CD4-positive, CD25-positive, alpha-beta regulatory T cell (primary cell): ENCODE measurements at places on chromosomes 12 and 14. TPM values are rescaled to one million over a fixed set of nuclear protein-coding genes. Genes with fewer than 3 reads are reported as not detected.

The RPS29 gene
- total RNA-seq = 2,952 TPM

The BCAT1 gene
- 3.0 TPM for total RNA-seq

The TXNDC16 gene
- total RNA-seq = 19.5 TPM

The PRKD1 gene
- not detected for total RNA-seq

The PTPRO gene
- 0.94 TPM for total RNA-seq

The UBR7 gene
- total RNA-seq = 13.2 TPM

The CYP27B1 gene
- total RNA-seq = not detected

The KLRD1 gene
- total RNA-seq = 0.20 TPM

The MAP3K9 gene
- total RNA-seq = 15.7 TPM

The KRT73 gene
- 1.0 TPM for total RNA-seq

The PTCSC3 gene
- total RNA-seq = not detected

The SPTLC2 gene
- total RNA-seq = 18.1 TPM

The MIP gene
- not detected for total RNA-seq

The PIWIL1 gene
- not detected for total RNA-seq

The FOXG1 gene
- not detected for total RNA-seq

The PIANP gene
- total RNA-seq = not detected

- peaks cover 18% of the 10 kb centered on the region for H3K4me1 ChIP-seq
- H3K4me3 ChIP-seq = no peak overlapping the region
- H3K36me3 ChIP-seq = peaks cover 56% of the 10 kb centered on the region
- no peak for DNase-seq
Observed at GRCh38 chr12:57097554-57097835, 8.6 kb downstream of the NAB2 start.

DNA sequence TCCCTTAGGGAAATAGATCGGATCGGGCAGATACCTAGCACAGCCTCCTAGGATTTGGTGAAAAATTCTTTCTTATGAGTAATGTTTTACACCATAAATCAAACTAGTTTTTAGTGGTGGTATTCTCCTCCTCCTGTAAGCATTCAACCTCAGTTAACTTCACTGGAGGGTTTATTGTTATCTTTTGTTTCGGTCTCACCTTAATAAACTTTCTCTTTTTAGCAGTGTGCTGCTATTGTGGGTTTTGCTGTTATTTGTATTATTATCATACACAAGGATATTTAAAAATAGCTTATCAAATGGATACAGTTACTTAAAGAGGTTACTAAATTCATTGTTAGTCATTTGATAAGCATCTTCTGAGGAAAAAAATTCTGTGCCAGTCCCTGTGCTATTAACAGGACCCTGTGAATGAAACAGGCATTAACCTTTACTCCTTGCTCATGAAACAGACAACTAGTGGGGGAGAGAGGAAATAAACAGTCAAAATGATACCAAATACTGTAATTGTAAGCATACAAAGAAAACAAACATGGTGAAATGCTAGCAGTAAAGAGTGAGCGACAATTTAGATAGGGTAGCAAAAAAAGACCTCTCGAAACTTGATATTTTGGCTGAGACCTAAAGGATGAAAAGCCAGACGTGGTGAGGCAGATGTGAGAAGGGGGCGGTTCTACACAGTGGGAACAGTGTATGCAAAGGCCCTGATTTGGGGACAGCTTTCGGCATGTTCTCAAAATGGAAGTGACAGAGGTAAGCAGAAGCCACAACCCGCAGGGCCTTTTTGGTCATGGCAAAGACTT is 178.7 kb upstream of the SOX5 start:
- no peak overlapping the region for H3K27ac ChIP-seq
- H3K4me3 ChIP-seq = no peak overlapping the region
- H3K36me3 ChIP-seq = no peaks in the 10 kb centered on the region
- DNase-seq = no peak

GRCh38 chr14:106507354-106507753 is 981.0 kb downstream of the TMEM121 start:
- H3K27me3 ChIP-seq = no peaks in the 10 kb centered on the region
- peaks cover 53% of the 10 kb centered on the region for H3K4me1 ChIP-seq
- no peaks in the 10 kb centered on the region for H3K36me3 ChIP-seq

GRCh38 chr12:67364228-67364627 is 95.1 kb downstream of the CAND1 start:
- H3K27me3 ChIP-seq = no peaks in the 10 kb centered on the region
- H3K4me1 ChIP-seq = no peaks in the 10 kb centered on the region
- H3K36me3 ChIP-seq = no peaks in the 10 kb centered on the region
- no peak overlapping the region for H3K4me3 ChIP-seq
- DNase-seq = no peak

DNA sequence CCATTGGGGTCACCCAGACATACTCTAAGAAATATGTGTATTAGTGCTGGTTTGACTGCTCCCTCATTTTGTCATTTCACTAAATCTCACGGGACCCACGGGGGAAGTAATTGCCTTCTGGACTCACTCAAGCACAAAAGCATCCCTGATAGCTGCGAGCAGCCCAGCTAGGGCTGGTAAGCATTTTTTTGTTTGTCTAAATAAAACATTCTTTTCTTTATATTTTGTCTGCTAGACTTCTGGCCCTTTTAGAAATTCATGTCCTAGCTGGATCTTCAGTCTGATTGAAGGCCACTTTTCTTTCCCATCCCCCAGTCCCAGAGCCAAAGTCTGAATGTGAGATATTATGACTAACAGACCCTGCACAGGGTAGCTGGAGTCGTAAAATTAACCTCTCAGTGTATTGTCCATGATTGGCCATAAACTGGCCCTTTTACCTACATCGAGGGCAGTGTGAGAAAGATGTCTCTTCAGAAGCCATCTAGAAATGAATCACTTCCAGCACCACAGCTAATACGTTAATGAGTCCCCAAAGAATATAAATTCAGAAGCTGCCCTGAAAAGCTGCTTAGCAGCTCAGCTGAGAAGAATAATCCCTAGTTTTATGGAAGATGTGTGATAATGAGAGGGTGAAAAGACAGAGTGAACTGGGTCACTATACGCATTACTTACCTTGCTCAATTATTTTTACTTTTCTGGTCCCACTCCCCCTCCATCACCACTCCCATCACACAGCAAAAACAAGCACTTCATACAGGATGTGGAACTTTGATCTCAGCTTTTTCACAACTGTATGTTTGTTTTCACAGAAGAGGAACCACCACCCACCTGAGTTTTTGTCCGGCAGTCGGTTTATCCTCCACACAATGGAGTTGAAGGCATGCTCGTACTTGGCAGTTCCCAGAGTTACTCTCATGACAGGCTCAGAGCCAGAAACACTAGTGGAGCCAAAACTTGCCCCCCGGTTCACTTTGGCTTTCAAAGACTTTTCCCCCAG is 55.6 kb upstream of the GTF2A1 start:
- H3K4me1 ChIP-seq = no peaks in the 10 kb centered on the region
- H3K27me3 ChIP-seq = peaks cover 2% of the 10 kb centered on the region
- no peak for DNase-seq

- no peaks in the 10 kb centered on the region for H3K4me1 ChIP-seq
- H3K36me3 ChIP-seq = no peaks in the 10 kb centered on the region
- no peaks in the 10 kb centered on the region for H3K27me3 ChIP-seq
- H3K27ac ChIP-seq = no peak overlapping the region
- no peak for DNase-seq
- H3K4me3 ChIP-seq = no peak overlapping the region
Observed at GRCh38 chr14:95003099-95003960, 154.0 kb downstream of the DICER1 start.

GRCh38 chr14:96264853-96265252 is 8.8 kb downstream of the BDKRB1 start:
- DNase-seq = no peak
- no peaks in the 10 kb centered on the region for H3K36me3 ChIP-seq
- H3K27ac ChIP-seq = no peak overlapping the region
- H3K4me1 ChIP-seq = no peaks in the 10 kb centered on the region

DNA sequence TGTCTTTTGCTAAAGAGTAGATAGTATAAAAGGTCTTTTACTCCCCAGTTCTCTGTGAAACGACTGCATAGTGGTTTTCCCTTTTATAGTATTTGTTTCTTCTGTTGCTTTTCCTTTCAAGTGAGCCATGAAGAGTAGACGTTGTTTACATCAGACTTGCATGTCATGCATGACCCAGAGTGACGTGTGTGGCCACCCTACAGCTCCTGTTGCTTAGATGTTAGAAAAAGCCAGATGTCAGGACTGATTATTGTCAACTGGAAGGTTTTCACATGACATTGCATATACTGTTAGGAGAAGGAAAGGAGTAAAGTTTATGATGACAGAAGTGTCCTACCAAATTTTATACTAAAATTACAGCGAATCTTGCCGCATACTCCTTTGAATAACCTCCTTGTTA is 1.3 kb upstream of the RD3L start:
- H3K27ac ChIP-seq = no peak overlapping the region
- no peaks in the 10 kb centered on the region for H3K36me3 ChIP-seq
- no peak for DNase-seq
- H3K27me3 ChIP-seq = peaks cover 18% of the 10 kb centered on the region
- no peaks in the 10 kb centered on the region for H3K4me1 ChIP-seq
- no peak overlapping the region for H3K4me3 ChIP-seq

- H3K4me1 ChIP-seq = no peaks in the 10 kb centered on the region
- H3K27ac ChIP-seq = no peak overlapping the region
- no peaks in the 10 kb centered on the region for H3K36me3 ChIP-seq
- no peaks in the 10 kb centered on the region for H3K27me3 ChIP-seq
Observed at GRCh38 chr12:43103866-43104265, 448.1 kb downstream of the ADAMTS20 start.

- DNase-seq = no peak
- H3K4me1 ChIP-seq = peaks cover 23% of the 10 kb centered on the region
- no peaks in the 10 kb centered on the region for H3K36me3 ChIP-seq
- H3K27me3 ChIP-seq = no peaks in the 10 kb centered on the region
- H3K27ac ChIP-seq = no peak overlapping the region
Observed at GRCh38 chr14:100306998-100307765, 938 bp upstream of the SLC25A29 start.

- no peaks in the 10 kb centered on the region for H3K4me1 ChIP-seq
- no peak overlapping the region for H3K4me3 ChIP-seq
- no peak overlapping the region for H3K27ac ChIP-seq
- DNase-seq = no peak
Observed at GRCh38 chr14:58108717-58109116, 43.3 kb downstream of the ARMH4 start.

GRCh38 chr12:121165316-121165715 is 32.6 kb downstream of the P2RX7 start:
- H3K4me1 ChIP-seq = no peaks in the 10 kb centered on the region
- no peak overlapping the region for H3K4me3 ChIP-seq
- no peaks in the 10 kb centered on the region for H3K27me3 ChIP-seq
- H3K36me3 ChIP-seq = peaks cover 15% of the 10 kb centered on the region
- H3K27ac ChIP-seq = no peak overlapping the region

GRCh38 chr14:56603648-56604047 is 24.1 kb downstream of the TMEM260 start:
- H3K4me3 ChIP-seq = no peak overlapping the region
- DNase-seq = no peak
- no peaks in the 10 kb centered on the region for H3K27me3 ChIP-seq
- no peak overlapping the region for H3K27ac ChIP-seq
- peaks cover 17% of the 10 kb centered on the region for H3K36me3 ChIP-seq
- no peaks in the 10 kb centered on the region for H3K4me1 ChIP-seq

GRCh38 chr14:60204104-60204842 is 39.1 kb upstream of the DHRS7 start:
- DNase-seq = no peak
- H3K27ac ChIP-seq = no peak overlapping the region
- no peaks in the 10 kb centered on the region for H3K4me1 ChIP-seq
- peaks cover 24% of the 10 kb centered on the region for H3K27me3 ChIP-seq
- H3K36me3 ChIP-seq = no peaks in the 10 kb centered on the region

DNA sequence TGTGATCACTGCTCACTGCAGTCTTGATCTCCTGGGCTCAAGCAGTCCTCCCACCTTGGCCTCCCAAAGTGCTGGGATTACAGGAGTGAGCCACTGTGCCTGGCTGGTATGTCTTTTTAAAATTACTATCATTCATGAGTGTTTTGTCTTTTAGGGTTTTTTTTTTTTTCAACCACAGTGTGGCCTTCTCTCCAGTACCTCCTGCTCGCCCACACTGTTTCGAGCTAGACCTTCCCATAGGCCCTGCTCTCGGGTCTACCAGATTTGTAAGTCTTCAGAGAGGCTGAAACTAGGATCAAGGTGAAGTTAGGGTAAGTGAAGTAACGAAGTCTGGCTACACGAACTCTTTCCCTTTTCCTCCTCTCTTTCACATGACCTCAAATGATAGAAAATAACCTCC is 1.5 kb downstream of the BIN2 start:
- H3K27ac ChIP-seq = peak overlapping the region; percentile 95
- peaks cover 97% of the 10 kb centered on the region for H3K4me1 ChIP-seq
- peak overlapping the region; percentile 99 for H3K4me3 ChIP-seq
- H3K27me3 ChIP-seq = no peaks in the 10 kb centered on the region
- peaks cover 10% of the 10 kb centered on the region for H3K36me3 ChIP-seq

GRCh38 chr12:114397978-114398881 is 7.7 kb downstream of the TBX5 start:
- H3K27ac ChIP-seq = no peak overlapping the region
- H3K4me1 ChIP-seq = no peaks in the 10 kb centered on the region
- H3K4me3 ChIP-seq = no peak overlapping the region
- DNase-seq = no peak
- H3K27me3 ChIP-seq = peaks cover 51% of the 10 kb centered on the region

GRCh38 chr12:120649442-120650232 is 9.2 kb downstream of the CABP1 start:
- no peak overlapping the region for H3K27ac ChIP-seq
- peaks cover 12% of the 10 kb centered on the region for H3K27me3 ChIP-seq
- no peaks in the 10 kb centered on the region for H3K36me3 ChIP-seq
- peaks cover 5% of the 10 kb centered on the region for H3K4me1 ChIP-seq

GRCh38 chr12:29562110-29562804 is 64.8 kb upstream of the OVCH1 start:
- peaks cover 4% of the 10 kb centered on the region for H3K27me3 ChIP-seq
- H3K4me1 ChIP-seq = no peaks in the 10 kb centered on the region

- H3K27me3 ChIP-seq = peaks cover 2% of the 10 kb centered on the region
- no peak overlapping the region for H3K27ac ChIP-seq
- H3K4me3 ChIP-seq = no peak overlapping the region
Observed at GRCh38 chr12:64998371-64999147, 122.5 kb downstream of the WIF1 start.

GRCh38 chr12:127041985-127042625 is 1224.9 kb upstream of the TMEM132C start:
- H3K4me3 ChIP-seq = no peak overlapping the region
- no peaks in the 10 kb centered on the region for H3K36me3 ChIP-seq
- H3K27me3 ChIP-seq = no peaks in the 10 kb centered on the region
- no peak overlapping the region for H3K27ac ChIP-seq
- DNase-seq = no peak
- no peaks in the 10 kb centered on the region for H3K4me1 ChIP-seq

DNA sequence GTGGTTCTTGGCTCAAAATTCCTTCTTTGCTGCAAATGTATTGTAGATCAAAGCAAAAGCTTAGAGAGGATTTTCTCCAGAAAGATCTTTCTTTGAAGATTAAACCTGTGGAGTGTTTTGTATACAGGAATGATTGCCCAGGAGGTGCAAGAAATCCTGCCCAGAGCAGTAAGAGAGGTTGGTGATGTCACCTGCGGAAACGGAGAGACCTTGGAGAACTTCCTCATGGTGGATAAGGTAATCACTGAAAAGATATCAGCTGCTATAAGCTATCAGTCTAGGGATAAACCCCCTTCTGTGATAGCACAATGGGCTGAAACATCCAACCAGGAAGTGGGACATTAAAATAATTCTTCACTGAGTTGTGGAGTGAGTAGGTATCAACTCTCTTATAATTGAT is 85.7 kb downstream of the MYRFL start:
- DNase-seq = no peak
- no peak overlapping the region for H3K4me3 ChIP-seq
- H3K4me1 ChIP-seq = no peaks in the 10 kb centered on the region
- no peaks in the 10 kb centered on the region for H3K36me3 ChIP-seq
- H3K27me3 ChIP-seq = no peaks in the 10 kb centered on the region

GRCh38 chr12:54135621-54136350 is 53.0 kb downstream of the SMUG1 start:
- no peak overlapping the region for H3K4me3 ChIP-seq
- H3K27ac ChIP-seq = no peak overlapping the region
- no peak for DNase-seq
